Fibroblast of skin of back (primary cell): ENCODE measurements at places on chromosomes 1 and 21.

DNA sequence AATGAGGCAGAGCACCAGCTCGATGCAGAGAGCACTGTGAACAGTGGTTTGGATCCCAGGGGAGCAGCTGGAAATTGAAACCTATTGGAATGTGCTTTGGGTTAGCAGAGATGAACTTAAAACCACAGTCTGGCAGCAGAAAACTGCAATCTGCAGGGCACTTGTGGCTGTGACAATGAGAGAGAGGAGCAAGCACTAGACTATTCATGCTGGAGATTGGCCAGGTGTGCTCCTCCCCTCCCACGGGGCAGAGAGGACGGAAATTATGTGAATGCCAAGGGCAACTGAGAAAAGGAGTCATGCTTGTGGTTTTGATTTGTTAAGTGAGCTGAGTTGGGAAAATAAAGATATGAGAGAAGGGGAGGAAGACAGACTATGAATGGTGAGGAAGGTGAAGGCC lies 38.1 kb downstream of the HSD3B2 start:
- peak; percentile 68 for DNase-seq

GRCh38 chr1:53310847-53311681 lies 16.8 kb downstream of the LRP8 start:
- DNase-seq, result no peak

GRCh38 chr1:193325042-193325441 lies 138.6 kb upstream of the B3GALT2 start:
- DNase-seq, result peak; percentile 33

DNA sequence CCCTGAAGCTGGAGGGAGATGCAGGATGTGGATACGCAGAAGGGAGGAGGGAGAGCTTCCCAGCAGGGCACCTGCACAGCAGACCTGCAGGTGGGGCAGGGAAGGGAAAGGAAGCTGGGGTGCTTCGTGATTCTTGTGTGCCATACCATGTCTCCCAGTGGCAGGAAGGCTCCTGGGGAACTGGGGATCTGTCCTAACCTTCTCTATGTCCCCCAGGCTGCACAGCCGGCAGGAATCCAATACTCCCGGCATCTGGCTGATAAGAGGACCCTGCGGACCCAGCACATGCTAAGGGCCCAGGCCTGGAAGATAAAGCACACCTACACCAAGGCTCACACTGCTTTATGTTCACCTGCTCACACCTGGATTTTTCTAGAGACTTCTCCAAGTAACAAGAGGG lies 79.4 kb downstream of the ITPKB start:
- no peak for DNase-seq

GRCh38 chr1:28139025-28139712 lies 37.3 kb downstream of the PTAFR start:
- no peak for DNase-seq

- DNase-seq, result no peak
Observed at GRCh38 chr1:225950905-225951497, 10.0 kb upstream of the LEFTY2 start.
